ENCODE measurements at places on chromosomes 4 and X.

GRCh38 chr4:3442959-3443749 is 1.4 kb downstream of the HGFAC start:
- DNase-seq, result peak; percentile 17

DNA sequence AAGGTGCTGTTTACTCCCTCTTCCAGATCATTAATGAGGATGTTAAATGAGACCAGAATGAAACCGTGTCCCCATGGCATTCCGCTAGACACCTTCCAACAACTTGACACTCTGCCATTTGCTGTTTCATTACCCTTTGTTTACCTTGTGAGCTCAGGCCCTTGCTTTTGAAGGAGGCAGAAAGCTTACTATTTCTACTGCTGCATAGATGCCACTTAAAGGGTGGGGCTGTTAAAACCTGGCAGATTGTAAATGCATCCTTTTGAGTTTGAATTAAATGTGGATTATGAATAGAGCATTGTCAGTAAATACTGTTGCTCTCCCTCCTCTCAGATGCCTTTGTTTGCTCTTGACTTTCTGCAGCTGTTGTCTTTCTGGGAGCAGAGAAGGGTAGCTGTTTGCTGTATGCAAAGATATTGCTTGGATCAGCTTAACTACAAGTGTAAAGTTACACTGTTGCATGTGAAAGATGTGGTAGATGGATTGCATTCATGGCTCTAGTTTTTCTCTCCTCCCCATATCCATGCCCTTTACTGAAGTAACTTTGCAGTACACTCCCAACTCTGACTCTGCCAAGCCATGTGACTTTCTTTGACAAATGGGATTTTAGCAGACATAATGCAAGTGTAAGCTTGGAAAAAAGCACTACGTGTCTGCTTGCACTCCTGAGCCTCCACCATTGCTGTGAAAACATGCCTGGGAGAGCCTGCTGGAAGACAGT is 75.0 kb upstream of the DHX15 start:
- peak; percentile 75 for DNase-seq

DNA sequence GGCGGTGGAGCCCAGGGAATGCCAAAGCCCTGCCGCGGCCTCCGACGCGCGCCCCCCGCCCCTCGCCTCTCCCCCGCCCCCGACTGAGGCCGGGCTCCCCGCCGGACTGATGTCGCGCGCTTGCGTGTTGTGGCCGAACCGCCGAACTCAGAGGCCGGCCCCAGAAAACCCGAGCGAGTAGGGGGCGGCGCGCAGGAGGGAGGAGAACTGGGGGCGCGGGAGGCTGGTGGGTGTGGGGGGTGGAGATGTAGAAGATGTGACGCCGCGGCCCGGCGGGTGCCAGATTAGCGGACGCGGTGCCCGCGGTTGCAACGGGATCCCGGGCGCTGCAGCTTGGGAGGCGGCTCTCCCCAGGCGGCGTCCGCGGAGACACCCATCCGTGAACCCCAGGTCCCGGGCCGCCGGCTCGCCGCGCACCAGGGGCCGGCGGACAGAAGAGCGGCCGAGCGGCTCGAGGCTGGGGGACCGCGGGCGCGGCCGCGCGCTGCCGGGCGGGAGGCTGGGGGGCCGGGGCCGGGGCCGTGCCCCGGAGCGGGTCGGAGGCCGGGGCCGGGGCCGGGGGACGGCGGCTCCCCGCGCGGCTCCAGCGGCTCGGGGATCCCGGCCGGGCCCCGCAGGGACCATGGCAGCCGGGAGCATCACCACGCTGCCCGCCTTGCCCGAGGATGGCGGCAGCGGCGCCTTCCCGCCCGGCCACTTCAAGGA is at the start of gene FGF2:
TSS of gene FGF2 (plus strand) at position 279 of the 705 bp plus-strand sequence. CDS start at position 623, 344 bp downstream.
- DNase-seq, result no peak

GRCh38 chr4:99859618-99860017 is 34.6 kb downstream of the LAMTOR3 start:
- no peak for DNase-seq
